Neural crest cell (in vitro differentiated cells): ENCODE measurements at places on chromosomes 5 and 9.

- peak; percentile 93 for DNase-seq
Observed at GRCh38 chr5:178234750-178235587, 2.4 kb upstream of the PHYKPL start.

- DNase-seq: no peak
Observed at GRCh38 chr5:127431977-127432585, 85.4 kb upstream of the PRRC1 start.

GRCh38 chr9:113650207-113651131 is 186.9 kb downstream of the RGS3 start:
- DNase-seq: no peak

DNA sequence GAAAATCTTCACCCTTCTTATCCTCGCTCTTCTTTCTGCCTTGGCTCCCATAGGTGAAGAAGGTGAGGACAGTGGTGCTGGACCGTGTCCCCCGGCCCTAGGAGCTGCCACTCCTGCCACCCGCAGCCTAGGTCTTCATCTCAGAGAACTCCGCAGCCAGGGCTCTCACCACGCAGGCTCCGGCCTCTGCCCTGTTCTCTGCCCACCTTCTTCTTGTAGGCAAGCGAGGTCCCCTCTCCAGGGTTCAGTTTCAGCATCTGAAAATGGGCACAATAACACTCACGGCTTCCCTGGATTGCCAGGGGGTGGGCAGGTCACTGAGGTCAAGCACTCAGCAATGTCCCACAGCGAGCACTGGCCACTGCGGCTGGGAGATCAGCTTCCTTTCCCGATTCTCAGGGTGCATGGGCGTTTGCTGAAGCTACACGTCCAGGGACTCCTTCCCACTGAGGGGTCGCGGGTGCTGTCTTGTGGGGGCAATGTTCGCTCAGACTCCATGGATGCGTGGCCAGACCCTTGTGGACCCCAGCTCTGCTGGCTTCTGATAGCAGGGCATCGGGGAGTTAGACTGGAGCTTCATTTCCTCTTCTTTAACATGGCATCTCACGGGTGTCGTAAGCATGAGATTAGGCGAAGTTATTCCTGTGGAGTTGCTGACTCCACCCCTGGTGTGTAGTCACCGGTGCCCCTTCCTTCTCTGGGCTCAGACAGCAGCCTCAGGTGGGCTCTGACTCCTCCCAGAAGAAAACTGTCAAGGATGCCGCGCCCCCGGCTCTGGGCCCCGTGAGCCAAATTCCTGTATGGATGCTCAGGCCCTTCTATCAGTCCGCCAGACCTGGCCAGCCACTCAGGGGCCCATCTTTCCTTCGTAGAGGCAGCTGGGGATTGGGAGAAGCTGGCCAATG is 145.1 kb upstream of the IRX2 start:
- no peak for DNase-seq

DNA sequence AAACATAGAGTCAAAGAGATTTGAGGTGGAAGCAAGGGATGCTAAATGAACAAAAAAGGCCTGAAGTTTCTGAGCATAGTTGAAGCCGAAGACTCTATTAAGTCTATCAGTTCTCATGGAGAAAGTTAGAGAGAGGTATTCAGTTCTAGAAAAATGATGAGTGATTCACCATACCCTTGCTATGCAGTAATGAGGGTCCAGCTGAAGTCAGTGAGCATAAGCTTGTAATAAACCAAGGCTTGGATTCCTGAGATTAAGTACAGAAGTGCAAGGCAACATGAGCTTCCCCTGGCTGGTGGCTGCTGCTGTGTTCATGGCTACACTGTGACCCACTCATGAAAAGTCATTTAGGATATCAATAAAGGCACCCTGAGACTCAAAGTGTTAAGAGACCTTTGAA is 129.7 kb upstream of the MTAP start:
- DNase-seq: no peak

DNA sequence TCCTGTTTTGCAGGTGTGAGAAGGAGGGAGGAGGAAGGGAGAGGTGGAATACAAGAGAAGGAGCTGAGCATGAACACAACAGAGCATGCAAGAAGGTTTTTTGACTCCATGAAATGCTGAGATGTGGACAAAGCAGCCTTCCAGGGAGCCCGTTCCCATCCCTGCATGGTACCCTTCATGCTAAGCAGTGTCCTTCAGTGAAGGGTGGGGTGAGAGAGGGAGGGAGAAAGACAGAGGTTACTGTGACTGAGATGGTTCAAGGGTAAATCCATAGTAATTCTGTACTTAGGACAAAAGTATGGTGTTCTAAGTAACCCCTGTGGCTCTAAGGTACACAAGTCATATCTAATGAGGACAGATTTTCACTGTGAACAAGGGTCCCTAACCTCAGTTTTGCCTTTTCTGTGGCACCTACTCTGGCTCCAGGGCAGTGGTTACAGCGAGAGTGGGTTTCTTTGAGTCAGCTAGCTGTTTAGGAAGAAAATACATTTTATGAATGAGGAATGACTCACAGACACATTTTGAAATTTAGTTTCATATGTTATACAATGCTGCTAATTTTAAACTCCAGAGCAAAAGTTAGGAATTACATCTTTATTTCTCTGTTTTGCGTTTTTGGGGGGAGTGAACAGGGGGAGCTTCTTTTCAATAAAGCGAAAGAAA is 184.9 kb upstream of the SLC12A2 start:
- DNase-seq: no peak

DNA sequence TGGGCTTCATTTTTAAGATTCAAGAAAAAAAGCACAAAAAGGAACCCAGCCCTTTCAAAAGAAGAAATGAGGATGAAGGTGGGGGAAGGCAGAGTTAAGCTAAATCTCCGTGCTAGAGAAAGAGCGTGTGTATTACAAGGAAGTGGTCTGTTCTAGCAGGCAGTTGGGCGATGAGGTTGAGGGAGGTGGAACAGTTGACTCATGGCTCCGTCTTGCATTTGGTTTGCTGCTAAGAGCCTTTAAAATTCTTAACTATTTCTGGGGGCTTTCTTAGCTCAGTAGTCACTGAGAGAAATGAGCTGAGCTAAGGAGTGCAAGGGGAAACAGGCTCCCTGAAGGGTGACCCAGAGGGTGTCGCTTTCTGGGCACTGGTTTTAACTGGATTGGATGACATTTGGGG is 117.4 kb downstream of the GCNT1 start:
- no peak for DNase-seq
